ENCODE measurements at places on chromosomes 13 and 19. TPM values are rescaled to one million over a fixed set of nuclear protein-coding genes. Genes with fewer than 3 reads are reported as not detected.

GRCh38 chr13:50077431-50077830 is 62.2 kb downstream of the KCNRG start:
- no peak overlapping the region for H3K27ac ChIP-seq
- H3K4me1 ChIP-seq, result peaks cover 45% of the 10 kb centered on the region
- no peak for DNase-seq
- H3K4me3 ChIP-seq, result no peak overlapping the region
- H3K36me3 ChIP-seq, result no peaks in the 10 kb centered on the region

- peaks cover 1% of the 10 kb centered on the region for H3K36me3 ChIP-seq
- peaks cover 31% of the 10 kb centered on the region for H3K4me1 ChIP-seq
- H3K27me3 ChIP-seq, result peaks cover 43% of the 10 kb centered on the region
- H3K4me3 ChIP-seq, result peak within 1 kb of the TSS; percentile 24
Observed at GRCh38 chr19:40217934-40218890, at the start of gene TTC9B. Gene TTC9B, minus strand, starts transcription at chr19:40218384. Its CDS starts 3 bp downstream, at chr19:40218381.

GRCh38 chr13:30376426-30377311 is 45.6 kb upstream of the UBE2L5 start:
- no peak for DNase-seq
- H3K36me3 ChIP-seq, result no peaks in the 10 kb centered on the region
- H3K4me1 ChIP-seq, result peaks cover 14% of the 10 kb centered on the region
- no peak overlapping the region for H3K27ac ChIP-seq

GRCh38 chr19:28710278-28710677 is 502.7 kb downstream of the UQCRFS1 start:
- DNase-seq, result no peak
- H3K27me3 ChIP-seq, result no peaks in the 10 kb centered on the region
- H3K27ac ChIP-seq, result no peak overlapping the region

DNA sequence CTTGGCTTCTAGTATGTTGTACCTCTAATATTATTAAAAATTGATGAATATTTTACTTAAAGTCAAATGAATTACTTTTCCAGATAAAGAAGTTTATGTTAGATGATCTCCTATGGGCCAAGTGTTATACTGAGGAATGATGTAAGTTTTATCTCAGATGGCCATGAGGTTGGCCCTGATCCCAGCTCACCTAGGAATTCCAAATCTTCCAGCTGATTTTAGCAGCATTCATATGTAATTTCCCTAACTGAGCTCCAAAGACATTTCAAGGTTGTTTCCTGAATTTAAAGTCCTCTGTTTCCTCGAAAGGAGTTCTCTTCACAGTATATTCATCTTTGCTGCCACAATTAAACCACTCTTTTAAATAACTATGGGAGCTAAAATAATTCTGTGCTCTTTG is 1670.4 kb upstream of the SPRY2 start:
- no peak for DNase-seq
- H3K4me1 ChIP-seq, result no peaks in the 10 kb centered on the region
- H3K36me3 ChIP-seq, result no peaks in the 10 kb centered on the region
- H3K4me3 ChIP-seq, result no peak overlapping the region
- H3K27ac ChIP-seq, result no peak overlapping the region
- H3K27me3 ChIP-seq, result no peaks in the 10 kb centered on the region

DNA sequence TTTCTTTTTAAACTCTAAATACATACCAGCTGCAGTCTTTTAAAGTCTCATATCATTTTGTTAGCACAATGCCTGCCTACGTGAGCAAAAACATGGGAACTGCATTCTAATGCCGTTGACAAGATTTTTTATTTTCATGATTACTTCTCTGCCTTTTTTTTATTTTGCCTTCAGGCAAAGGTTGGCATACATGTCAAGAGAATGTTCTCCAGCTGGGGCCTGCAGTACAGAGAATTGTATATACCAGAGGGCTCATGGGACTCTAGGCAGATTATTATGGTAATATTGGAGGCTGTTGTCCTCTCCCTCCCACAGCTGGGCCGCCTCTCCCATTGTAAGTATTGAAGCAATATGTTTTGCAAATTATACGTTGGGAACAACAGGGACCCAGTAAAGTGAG is 53.9 kb upstream of the OBI1 start:
- H3K36me3 ChIP-seq, result no peaks in the 10 kb centered on the region
- H3K27ac ChIP-seq, result no peak overlapping the region
- H3K4me3 ChIP-seq, result no peak overlapping the region
- H3K4me1 ChIP-seq, result no peaks in the 10 kb centered on the region

- no peak overlapping the region for H3K27ac ChIP-seq
- no peaks in the 10 kb centered on the region for H3K36me3 ChIP-seq
- no peaks in the 10 kb centered on the region for H3K27me3 ChIP-seq
Observed at GRCh38 chr13:64993514-64994164, 2236.5 kb downstream of the PCDH9 start.

DNA sequence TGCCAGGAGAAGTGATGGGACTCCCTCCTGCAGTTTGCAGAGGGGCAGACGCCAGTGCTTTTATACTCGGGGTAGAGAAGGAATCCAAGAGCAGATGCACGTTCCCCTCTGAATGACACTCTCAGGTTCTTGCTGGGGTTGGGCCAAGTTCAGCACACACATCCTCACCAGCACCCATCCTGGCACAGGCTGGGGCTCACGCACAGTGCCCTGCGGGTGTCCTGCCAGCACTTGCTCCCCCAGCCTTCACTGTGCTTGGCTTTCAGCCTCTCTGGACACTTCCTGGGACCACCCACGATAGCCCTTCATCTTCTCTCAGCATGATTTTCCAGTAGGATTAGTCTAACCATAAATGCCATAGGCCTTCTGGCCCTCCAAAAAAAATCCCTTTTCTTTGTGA is 158.6 kb downstream of the ZNF536 start:
- H3K36me3 ChIP-seq, result no peaks in the 10 kb centered on the region
- no peak overlapping the region for H3K4me3 ChIP-seq
- H3K27me3 ChIP-seq, result peaks cover 4% of the 10 kb centered on the region
- H3K27ac ChIP-seq, result no peak overlapping the region
- H3K4me1 ChIP-seq, result no peaks in the 10 kb centered on the region

KLF1 gene
- total RNA-seq, result not detected

CYP2A6 gene
- not detected for total RNA-seq

SPC24 gene
- total RNA-seq, result 3.9 TPM

RAB3A gene
- total RNA-seq, result 1.9 TPM
